Inflammatory macrophage treated with lipopolysaccharide for 1 hour (primary cell): ENCODE measurements at places on chromosomes 1 and 21.

DNA sequence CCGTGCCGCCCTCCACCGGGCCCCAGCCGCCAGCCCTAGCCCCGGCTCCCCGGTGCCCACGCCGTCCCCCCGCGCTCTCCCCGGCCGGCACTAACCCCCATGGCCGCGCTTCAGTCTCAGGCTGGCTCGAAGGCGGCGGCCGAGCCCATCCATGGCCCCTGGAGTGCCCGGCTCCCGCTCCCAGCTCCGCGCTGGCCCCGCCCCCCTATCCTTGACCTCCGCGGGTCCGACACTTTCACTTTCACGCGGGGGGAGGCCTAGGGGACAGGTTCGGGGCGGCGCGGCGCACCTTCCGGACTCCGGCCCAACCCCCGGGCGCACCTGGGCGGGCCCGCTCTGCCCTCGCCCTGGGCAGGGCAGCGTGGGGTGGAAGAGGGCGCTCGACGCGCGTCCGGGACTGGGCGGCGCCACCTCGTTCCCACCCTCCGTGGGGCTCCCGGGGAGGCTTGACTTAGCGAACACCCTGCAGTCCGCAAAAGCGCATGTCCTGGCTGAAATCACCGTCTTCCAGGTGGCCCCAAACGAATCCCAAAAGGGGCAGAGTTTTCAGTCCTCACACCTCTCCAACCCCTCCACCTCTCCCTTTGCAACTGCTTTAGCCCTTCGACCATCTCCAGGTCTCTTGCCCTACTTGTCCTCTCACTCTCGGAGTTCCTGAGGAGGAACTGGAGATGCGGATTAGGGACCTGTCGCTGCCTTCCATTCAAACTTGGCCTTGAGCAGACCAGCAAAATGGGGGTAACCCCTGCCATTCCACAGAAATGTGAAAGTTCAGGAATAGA is 3.9 kb upstream of the DENND2D start:
- no peak for DNase-seq

DNA sequence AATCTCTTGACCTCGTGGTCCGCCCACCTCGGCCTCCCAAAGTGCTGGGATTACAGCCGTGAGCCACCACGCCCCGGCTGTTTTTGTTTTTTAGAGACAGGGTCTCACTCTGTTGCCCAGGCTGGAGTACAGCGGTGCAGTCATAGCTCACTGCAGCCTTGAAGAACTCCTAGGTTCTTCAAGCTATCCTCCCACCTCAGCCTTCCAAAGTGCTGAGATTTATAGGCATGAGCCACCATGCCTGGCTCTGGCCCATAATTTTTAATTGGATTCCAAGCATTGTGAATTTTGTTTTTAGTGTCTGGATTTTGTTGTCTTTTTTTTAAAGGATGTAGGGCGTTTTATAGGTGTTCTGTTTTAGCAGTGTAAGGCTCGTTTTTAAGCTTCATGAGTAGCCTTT is 28.6 kb upstream of the TXLNA start:
- DNase-seq = no peak

DNA sequence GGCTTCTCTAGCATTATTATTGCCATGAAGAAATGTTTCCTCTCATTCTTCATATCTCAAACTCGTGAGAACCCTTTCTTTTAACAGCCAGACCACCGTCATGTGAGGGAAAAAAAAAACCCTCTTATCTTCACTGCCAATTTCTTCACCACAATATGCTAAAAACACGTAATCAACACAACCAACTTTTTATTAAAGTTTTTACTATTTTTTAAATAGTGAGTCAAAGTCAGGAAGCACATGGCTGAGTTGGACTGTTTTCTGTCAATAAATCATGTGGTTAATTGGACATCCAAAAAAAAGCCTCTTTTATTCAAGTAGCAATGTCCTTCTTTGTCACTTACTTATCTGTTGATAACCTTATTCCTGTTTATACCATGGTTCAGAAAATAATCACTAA is 55.9 kb upstream of the SAMD13 start:
- no peak for DNase-seq

- no peak for DNase-seq
These were observed 238.1 kb downstream of the KAZN start for GRCh38 chr1:14836426-14837140.

GRCh38 chr1:26950602-26951001 is 9.7 kb downstream of the KDF1 start:
- no peak for DNase-seq
